ENCODE measurements at places on chromosomes 5 and 9. TPM values are rescaled to one million over a fixed set of nuclear protein-coding genes. Genes with fewer than 3 reads are reported as not detected.

DNA sequence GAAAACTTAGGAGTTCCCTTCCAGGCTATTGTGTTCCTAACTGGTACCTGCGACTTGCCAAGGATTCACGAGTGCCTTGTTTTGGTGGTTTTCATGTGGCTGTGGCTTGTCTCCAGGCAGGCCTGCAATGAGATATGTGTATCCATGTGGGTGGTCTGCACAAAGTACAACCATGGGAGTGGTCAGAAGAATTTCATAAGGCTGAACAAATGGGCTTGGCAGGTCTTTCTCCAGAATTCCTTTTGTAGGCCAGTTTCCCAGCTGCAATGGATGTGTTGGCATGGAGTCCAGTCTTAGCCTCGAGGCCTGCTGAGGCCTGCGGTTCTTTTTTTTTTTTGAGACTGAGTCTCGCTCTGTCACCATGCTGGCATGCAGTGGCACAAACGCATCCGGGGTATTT is 28.8 kb upstream of the MELK start:
- no peak for DNase-seq

DNA sequence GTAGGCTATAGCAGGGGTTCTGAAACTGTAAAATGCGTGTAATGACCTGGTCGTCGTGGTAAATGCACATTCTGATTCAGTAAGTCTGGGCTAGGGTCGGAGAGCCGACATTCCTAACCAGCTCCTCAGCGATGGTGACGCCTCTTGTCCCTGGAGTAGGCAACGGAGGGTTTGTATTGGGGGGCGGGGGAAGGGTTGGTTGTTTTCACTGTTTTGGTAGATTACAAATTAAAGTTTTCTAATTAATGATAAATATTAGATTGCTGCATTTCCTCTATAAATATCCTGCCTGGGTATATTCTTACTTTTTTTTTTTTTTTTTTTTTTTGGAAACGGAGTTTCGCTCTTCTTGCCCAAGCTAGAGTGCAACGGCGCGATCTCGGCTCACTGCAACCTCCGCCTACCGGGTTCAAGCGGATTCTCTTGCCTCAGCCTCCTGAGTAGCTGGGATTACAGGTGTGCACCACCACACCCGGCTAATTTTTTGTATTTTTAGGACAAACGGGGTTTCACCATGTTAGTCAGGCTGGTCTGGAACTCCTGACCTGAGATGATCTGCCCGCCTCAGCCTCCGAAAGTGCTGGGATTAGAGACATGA is 566 bp upstream of the ALDH7A1 start:
- DNase-seq = no peak

GRCh38 chr5:134939500-134939899 is 28.2 kb upstream of the CATSPER3 start:
- no peak for DNase-seq

GRCh38 chr5:80884929-80885328 is 75.2 kb upstream of the RASGRF2 start:
- DNase-seq = no peak

- DNase-seq = no peak
These were observed 125.4 kb downstream of the DOCK2 start for GRCh38 chr5:169762338-169763095.

CCDC183 gene
- total RNA-seq = 1.4 TPM

SLC22A4 gene
- total RNA-seq = 5.4 TPM

GRCh38 chr9:1604942-1605560 is 410.1 kb upstream of the SMARCA2 start:
- DNase-seq = no peak

SLC4A9 gene
- total RNA-seq = not detected

FBP2 gene
- not detected for total RNA-seq

DNA sequence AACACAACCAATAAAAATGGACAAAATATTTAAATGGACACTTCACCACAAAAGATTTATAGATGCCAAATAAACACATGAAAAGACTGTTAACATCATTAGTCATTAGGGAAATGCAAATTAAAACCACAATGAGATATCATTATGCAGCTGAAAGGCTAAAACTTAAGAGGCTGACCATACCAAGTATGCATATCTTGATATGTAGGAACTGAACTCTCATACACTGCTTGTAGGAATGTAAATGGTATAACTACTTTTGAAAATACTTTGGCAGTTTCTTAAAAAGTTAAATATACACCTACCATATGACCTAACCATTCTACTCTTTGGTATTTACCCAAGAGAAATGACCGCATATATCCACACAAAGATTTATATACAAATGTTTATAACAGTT is 13.6 kb upstream of the ADAMTS12 start:
- DNase-seq = no peak

GRCh38 chr9:12988258-12988657 is 213.4 kb downstream of the LURAP1L start:
- DNase-seq = no peak

DNA sequence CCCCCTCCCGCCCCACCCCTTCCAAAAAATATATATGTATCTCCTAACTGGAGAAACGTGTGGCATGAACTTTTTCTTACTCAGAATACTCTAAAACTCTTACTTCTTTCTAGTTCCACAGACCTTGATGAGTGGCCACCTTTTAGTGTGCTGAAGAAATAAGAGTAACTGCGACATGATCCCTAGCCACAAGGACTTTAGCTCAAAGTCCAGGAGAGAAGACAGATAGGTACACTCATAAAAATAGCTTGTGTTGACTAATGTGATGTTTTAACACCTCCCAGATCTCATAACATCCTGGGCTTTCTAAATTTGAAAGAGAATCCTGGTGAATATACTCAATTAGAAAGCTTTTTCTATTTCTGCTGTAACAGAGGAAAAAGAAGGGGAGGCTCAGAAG is 1005.0 kb upstream of the DMAC1 start:
- no peak for DNase-seq

RASEF gene
- 0.41 TPM for total RNA-seq
